ENCODE measurements at places on chromosomes 3 and 15.

- no peak for ATAC-seq
These were observed 107.0 kb upstream of the PFN2 start for GRCh38 chr3:150077581-150078247.

DNA sequence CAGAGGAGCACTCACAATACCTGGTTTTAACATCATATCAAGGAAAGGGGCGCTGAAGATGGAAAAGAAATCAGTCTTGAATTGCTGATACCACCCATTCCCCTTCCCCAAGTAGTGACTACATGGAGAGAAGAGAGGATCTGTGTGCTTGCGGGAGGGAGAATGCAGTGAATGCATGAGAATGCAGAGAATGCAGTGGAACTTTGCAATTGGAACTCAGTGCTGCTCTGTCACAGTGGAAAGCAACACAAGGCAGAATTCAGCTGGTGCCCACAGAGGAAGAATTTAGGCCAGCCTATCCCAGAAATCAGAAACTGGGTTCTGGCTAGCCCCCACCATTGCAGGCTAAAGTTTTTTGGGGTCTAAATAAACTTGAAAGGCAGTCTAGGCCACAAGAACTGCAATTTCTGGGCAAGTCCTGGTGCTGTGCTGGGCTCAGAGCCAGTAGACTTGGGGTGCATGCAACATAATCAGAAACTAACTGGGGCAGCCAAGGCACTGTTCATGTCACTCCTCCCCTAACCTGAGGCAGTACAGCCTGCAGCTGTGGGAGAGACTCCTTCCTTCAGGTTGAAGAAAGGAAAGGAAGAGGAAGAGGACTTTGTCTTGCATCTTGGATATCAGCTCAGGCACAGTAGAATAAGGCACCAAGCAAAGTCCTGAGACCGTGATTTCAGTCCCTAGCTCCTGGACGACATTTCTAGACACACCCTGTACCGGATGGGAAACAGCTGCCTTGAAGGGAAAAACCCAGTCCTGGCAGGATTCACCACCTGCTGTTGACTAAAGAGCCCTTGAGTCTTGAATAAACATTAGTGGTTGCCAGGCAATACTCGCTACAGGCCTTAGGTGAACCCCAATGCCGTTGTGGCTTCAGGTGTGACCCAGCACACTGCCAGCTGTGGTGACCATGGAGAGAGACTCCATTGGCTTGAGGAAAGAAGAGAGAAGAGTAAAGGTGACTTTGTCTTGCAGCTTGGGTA lies 329.3 kb downstream of the TBL1XR1 start:
- ATAC-seq = no peak

- no peak for ATAC-seq
These were observed 452.8 kb downstream of the FHIT start for GRCh38 chr3:60798456-60798855.

- peak; percentile 74 for ATAC-seq
These were observed 7.1 kb downstream of the CPN2 start for GRCh38 chr3:194344012-194344411.

- no peak for ATAC-seq
These were observed 386.6 kb upstream of the THBS1 start for GRCh38 chr15:39194106-39194830.

- ATAC-seq = no peak
These were observed 103.8 kb upstream of the KLF13 start for GRCh38 chr15:31222773-31223341.

DNA sequence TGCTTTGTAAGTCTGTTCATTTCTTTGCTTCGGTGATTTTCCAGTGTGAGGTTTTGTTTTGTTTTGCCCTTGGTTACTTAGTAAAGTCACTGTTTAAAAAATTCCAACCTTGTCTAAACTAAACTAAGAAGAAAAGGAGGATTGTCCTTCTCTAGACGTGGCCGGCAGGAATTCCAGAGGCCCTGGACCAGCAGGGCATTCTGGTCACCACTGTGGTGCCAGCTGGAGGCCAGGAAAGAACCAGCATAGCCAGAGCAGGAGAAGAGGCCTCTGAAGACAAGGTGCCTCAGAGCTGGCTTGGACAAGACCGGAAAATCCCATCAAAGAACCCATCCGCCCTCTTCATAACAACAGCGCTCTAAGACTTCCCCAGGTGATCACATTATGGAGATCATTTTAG lies 8.2 kb downstream of the PLOD2 start:
- ATAC-seq = no peak

DNA sequence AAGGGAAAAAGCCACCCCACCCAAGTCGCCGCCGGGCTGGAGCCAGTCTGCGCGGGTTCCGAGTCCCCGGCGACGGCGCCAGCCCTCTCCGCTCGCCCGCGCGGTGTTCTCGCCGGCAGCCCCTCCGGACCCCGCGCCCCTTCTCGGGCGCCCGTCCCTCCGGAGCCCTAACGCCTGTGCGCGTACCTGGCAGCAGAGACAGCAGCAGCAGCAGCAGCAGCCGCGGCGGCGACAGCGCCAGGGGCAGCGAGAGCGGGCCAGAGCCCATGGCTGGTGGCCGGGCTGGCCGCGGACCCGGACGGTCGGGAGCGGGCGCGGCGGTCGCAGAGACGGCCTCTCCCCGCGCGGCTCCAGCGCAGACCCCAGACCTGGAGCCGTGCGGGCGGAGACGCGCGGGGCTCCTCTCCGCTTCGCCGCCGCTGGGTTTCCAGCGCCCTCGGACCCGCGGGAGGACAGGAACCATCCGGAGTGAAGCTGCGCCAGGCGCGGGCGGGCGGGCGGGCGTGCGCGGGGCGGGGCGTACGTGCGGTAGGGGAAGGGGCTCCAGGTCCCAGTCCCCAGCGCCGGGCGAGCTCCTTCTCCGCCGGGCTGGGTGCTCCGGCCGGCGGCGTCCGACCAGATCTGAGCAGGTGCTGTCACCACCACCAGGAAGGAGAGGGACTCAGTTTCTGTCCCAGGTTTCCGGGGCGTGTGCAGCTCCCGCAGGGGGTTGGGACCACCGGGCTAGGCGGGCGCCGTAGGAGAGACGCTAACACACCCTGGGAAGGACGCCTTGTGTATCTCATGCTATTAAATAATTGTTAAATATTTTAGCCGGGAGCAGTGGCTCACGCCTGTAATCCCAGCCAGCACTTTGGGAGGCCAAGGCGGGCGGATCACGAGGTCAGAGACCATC lies at the start of gene CHRNA3:
TSS of gene CHRNA3 (minus strand) at position 470 of the 895 bp plus-strand sequence. CDS start at position 268, 202 bp downstream.
- ATAC-seq = no peak

DNA sequence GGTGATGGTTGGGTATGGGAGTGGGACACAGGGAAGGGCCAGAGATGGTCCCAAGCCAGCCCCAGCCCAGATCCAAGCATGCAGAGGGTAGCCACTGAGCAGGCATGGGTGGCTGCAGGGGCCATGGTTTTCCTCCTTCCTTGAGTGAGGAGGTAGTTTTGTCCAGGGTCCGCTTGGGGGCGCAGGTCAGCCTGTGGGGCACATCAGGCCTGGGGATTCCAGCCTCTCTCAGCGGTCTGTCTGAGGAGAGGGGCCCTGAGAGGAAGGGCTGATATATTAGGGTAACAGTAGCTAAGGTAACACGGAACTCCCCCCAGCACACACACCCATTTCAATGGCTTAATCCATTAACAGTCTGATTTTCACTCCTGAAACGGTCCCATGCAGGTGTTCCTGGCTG lies 22.7 kb upstream of the LCTL start:
- ATAC-seq = no peak

- no peak for ATAC-seq
These were observed 219.4 kb upstream of the BHLHE40 start for GRCh38 chr3:4759689-4760312.

- no peak for ATAC-seq
These were observed 879.2 kb downstream of the ROBO1 start for GRCh38 chr3:78888635-78889034.

DNA sequence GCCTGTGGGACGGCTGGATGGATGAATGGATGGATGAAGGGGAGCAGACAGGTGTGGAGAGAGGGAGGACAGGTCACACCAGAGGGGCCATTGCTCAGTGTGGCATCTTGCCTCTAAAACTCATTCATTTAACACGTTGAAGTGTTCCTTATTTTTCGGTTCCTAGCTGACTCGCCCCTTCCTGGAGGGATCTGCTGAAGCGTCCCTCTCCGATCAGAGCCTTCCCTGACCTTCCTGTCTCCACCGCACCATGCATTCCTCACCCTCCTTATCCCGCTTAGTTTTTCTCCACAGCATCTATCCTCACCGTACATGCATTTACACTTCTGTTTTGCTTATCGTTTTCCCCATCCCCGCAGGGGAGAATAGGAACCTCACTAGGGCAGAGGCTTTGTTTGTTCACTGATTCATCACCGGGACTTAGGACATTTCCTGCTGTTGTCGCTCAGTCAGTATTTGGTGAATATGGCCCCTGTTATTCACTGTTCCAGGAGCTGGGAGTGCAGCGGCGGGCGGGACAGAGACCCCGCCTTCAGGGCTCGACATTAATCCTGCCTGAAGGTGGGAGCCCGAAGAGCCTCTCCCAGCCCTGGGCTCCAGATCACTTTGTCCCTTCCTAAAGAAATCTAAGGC lies 32.0 kb downstream of the FOXL2 start:
- ATAC-seq = peak; percentile 44

- ATAC-seq = no peak
These were observed 212.5 kb downstream of the CADPS start for GRCh38 chr3:62662677-62663076.

DNA sequence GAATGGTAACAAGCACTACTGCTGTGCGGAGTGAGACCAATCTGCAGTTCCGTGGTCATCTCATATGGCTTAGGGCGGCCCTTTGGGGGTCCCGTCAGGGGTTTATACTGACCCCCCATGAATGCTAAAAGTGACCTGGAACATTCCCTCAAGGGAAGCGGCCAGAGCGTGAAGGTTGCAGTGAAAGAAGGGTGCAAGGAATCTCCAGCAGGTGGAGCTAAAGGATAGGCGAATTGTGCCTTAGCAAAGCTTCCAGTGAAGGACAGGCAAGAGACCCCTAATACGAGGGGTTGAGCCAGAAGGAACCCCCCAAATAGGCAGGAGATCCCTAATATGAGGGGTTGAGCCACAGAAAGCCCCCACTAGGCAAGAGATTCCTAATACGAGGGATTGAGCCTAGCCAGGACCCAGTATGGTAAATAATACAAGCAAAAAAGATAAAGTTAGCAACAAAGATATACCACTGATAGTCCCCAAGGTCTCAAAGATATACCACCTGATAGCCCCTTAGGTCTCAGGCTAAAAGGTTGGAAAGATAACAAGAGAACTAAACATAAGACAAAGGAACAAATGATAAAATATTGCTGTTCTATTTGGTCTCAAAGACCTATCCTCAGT lies 32.8 kb downstream of the ZNF589 start:
- ATAC-seq = no peak

DNA sequence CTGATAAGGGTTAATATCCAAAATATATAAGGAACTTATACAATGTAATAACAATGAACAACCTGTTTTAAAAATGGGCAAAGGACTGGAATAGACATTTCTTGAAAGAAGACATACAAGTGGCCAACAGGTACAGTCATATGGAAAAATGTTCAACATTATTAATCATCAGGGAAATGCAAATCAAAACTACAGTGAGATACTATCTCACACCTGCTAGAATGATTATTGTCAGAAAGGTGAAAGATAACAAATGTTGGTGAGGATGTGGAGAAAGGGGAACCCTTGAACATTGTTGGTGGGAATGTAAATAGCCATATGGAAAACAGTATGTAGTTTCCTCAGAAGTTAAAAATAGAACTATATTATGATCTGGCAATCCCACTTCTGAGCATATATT lies 20.4 kb downstream of the GOLM2 start:
- peak; percentile 71 for ATAC-seq

DNA sequence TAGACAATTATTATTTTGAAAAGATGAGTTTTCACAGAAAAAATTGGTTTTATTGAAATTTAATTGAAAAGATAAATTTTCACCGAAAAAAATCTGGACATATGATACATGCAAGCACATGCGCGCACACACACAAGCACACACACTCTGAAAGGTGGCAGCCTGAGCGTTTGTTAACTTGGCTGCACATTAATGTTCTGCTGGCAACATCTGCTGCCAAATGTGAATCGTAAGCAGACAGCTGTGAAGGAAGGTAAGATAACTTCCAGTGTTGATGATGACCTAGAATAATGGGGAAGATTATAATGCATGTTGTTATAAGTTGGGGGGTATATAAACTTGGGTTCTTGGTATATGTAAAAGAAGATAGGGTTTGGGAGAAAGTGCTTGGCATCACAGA lies 18.4 kb upstream of the CMTM7 start:
- no peak for ATAC-seq

DNA sequence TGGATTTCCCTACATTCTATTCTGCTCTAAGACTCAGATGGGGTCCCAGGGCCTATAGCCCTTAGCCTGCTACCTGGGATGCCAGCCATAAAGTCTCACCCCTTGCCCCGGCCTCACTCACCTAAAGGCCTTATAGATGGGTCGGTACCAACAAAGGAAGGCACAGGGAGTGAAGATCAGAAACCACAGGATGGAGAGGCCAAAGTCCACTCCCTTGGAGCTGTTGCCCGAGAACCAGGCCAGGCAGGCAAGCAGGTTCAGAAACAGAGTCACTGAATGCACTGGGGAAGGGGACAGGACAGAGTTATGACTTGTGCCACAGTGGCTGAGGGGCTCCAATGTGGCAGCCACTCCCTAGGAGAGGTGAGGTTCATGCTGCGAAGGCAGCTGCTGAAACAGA lies 7.4 kb upstream of the ULK3 start:
- ATAC-seq = no peak
